Stimulated activated CD8-positive, alpha-beta memory T cell treated with anti-CD3 and anti-CD28 coated beads, Interleukin-15, amount 100 ng/mL, for 4 hours (primary cell): ENCODE measurements at places on chromosomes 6 and 20.

DNA sequence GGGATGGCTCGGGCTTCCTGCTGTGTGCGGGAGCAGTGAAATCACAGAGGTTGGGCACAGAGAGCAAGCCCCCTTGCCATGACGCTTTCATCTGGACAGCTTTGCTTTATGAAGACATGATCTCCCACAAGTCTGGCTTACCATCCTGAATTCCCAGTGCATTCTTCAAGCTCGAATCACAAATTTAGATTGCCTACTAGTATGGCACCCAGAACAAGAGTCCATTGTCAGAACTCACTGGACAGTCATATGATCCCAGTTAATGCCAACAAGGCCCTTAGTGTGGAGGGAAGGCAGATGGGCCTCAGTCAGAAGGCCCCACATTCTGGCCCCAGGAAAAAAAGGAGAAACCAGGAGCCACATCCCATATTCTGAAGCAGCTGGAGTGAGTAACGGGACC lies 147.3 kb upstream of the FOXQ1 start:
- no peak for DNase-seq

DNA sequence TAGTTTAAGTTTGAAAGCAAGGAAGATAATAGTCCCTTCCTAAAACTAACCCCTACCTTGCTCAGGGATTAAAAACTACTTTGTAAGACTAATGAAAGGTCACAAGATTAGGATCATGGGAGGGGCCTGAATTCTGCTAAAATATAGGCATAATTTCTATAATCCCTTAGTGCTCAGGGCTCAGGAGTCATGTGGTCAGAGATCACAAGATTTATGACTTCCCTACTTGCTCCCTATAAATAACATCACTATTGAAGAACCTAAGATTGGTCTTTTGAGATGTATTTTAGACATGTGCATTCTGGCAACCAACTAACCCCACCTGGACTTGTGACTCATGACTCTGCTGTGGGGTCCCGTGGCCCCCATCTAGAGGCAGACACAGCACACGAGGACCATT lies 81.1 kb downstream of the STMND1 start:
- no peak for DNase-seq

DNA sequence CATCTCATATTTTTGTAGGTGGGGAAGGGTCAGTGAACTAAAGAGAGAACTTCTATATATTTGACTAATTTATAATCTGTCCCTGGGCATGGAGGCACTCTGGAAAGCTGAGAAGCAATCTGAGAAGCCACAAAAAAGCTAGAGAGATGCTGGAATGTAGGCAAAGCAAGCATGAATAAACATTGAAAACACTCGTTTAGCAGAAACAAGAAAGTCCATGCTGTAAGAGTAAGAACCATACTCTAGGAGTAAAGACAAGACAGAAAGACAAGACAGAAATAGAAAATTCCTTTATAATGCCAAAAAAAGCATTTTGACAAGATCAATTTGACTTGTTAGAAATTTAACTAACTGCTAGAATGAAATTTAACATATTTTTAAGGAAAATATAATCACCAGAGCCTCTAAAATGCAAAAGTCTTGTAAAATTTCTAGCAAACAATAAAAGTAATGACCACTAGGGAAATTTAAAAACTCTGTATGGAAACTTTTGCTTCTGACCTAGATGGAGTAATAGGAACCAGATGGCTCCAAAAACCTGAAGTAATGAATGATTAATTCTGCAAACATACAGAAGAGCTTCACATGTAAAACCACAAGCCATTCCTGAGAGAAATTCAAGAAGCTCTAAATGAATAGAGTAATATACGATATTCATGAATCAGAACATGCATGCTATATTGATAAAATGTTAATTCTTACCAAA lies 625.7 kb upstream of the PTCHD4 start:
- no peak for DNase-seq

GRCh38 chr20:62488470-62488869 lies 12.7 kb upstream of the GATA5 start:
- DNase-seq, result no peak

DNA sequence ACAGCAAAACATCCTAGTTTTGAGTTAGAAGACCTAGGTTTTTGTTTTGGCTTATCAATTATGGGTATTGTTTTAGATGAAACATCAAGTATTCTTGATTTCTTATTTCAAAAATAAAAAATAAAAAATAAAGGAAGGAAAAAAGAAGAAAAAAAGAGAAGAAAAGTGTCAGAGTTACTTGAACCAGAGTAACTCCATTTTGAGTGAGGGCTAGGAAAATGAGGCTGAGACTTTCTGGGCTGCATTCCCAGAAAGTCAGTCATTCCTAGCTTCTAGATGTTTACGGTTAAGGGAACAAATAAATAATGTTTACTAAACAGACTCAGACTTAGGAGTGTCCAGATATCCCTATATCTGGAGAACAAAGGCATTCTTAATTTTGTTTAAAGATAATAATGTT lies 45.3 kb upstream of the HFE start:
- no peak for DNase-seq

DNA sequence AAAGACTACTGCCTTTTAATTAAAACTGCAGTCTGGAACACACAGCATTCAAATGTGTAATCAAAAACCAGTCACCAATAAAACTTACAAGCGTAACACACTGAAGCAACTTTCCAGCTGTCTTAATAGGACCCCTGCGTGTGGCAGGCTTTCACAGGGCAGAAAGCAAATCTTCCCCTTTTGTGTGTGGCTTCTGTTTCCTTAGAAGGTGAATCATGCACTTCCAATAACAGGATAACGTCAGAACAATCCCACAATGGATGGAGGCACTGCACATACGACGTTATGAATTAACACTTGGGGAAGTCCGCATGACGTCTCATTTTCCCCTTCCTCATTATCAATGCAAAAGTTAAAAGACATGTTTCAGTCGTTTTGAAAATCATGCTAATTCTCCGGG lies 44.8 kb downstream of the INSM1 start:
- DNase-seq, result no peak

GRCh38 chr6:441126-441920 lies 49.8 kb downstream of the IRF4 start:
- DNase-seq, result no peak

DNA sequence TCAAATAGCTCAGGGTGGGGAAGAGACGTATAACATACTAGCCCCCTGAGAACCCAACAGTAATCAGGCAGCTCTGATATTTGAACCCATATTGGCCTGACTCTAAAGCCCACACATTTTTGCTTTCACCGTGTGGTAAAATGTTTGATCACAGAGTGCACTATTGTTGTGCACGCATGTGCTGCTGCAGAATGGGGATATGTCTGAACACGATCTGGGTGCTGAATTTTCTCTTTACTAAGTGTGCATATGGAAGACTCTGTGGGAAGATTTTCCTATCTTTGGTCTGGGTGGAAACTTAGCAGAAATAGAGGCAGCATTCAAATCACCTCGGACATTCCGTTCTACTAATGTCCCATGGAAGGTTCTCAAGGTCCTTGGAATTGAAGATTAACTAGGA lies 800.1 kb downstream of the TFAP2A start:
- no peak for DNase-seq

GRCh38 chr6:149887343-149887742 lies 10.6 kb downstream of the RAET1E start:
- DNase-seq, result no peak

GRCh38 chr6:73893696-73894095 lies 197.7 kb downstream of the CD109 start:
- no peak for DNase-seq
